ENCODE measurements at places on chromosomes 11 and 22.
A peak's percentile ranks its signal among the peaks of the same experiment; 100 is the strongest.

DNA sequence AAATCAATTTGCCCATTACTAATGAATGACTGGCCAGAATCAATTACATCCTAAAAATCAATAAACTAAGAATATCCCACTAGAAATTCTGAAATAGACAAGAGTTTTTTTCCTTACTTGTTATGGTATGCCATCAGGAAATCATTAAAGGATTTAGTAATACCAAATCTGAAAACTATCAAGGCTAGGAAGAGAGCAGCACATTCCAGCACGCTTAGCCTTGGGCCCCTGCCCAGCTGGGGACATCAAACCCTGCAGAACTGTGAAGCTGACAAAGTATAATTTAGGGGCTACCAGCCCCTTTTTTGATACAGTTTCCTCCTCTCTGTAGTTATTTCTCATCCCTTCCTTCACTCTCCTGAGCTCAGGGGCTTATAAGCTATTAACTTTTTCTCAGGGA, 247.8 kb upstream of the ZC3H12C start:
- DNase-seq = no peak

DNA sequence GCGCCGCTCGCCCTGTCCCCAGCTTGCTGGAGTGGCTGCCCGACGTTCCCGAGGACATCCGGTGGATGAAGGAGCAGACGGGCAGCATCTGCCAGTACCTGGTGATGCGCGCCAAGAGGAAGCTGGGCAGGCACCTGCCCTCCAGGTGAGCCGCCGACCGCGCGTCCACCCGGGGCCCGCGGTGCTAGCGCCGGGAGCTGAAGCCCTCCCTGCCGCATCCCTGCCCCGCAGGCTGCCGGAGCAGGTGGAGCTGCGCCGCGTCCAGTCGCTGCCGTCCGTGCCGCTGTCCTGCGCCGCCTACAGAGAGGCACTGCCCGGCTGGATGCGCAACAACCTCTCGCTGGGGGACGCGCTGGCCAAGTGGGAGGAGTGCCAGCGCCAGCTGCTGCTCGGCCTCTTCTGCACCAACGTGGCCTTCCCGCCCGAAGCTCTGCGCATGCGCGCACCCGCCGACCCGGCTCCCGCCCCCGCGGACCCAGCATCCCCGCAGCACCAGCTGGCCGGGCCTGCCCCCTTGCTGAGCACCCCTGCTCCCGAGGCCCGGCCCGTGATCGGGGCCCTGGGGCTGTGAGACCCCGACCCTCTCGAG, 3.3 kb upstream of the CRACR2B start:
- DNase-seq = no peak

- no peak for DNase-seq
Measured at GRCh38 chr22:44709881-44710392, 7.9 kb downstream of the PRR5 start.

GRCh38 chr22:26122920-26123468, 46.3 kb upstream of the SEZ6L start:
- DNase-seq = no peak

DNA sequence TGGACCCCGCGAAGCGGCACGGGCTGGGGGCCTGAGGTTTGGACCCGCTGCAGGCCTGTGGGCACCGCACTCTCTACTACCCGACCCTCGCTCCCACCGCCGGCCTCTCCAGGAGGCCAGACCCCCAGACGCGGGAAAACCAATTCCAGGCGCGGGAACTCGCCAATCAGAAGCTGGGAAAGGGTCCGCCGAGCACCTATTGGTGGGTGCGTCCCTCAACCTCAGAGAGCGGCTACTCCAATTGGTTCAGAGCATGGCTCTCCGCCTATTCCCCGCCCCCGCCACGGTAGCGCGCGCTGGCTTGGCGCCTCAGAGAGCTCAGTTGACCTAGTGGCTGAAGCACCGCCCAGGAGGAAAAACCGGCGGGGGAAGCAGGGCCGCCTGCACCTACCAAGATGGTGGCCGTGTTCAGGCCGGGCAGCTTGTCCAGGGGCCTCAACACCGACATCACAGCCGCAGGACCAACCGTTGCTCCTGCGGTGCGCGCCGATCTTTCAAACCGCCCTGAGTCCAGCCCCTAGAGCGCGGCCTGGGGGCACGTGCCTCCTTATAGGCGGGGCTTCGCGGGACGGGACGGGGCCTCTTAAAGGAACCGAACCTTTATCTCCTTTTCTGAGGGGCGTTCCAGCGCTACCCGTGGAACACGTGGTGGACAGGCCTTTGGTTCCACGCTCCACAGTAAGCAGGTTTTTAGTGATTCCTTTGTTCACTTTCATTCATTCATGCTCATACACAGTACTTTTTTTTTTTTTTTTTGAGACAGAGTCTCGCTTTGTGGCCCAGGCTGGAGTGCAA, at the start of gene CENPM:
Gene CENPM (minus strand): TSS at position 524 of the 795 bp plus-strand sequence. CDS start 76 bp downstream, at position 448.
- peak; percentile 94 for DNase-seq

GRCh38 chr11:57639321-57640067, 10.2 kb downstream of the YPEL4 start:
- DNase-seq = no peak

GRCh38 chr11:23780231-23780630, 716.6 kb upstream of the LUZP2 start:
- DNase-seq = no peak

GRCh38 chr11:1887451-1888346, 4.0 kb downstream of the PRR33 start:
- DNase-seq = no peak

GRCh38 chr22:31652088-31652487, 9.9 kb downstream of the PISD start:
- no peak for DNase-seq

- DNase-seq = no peak
Measured at GRCh38 chr22:20448630-20449029, 11.0 kb upstream of the SCARF2 start.

GRCh38 chr11:42625757-42626665, 685.8 kb upstream of the API5 start:
- DNase-seq = no peak

DNA sequence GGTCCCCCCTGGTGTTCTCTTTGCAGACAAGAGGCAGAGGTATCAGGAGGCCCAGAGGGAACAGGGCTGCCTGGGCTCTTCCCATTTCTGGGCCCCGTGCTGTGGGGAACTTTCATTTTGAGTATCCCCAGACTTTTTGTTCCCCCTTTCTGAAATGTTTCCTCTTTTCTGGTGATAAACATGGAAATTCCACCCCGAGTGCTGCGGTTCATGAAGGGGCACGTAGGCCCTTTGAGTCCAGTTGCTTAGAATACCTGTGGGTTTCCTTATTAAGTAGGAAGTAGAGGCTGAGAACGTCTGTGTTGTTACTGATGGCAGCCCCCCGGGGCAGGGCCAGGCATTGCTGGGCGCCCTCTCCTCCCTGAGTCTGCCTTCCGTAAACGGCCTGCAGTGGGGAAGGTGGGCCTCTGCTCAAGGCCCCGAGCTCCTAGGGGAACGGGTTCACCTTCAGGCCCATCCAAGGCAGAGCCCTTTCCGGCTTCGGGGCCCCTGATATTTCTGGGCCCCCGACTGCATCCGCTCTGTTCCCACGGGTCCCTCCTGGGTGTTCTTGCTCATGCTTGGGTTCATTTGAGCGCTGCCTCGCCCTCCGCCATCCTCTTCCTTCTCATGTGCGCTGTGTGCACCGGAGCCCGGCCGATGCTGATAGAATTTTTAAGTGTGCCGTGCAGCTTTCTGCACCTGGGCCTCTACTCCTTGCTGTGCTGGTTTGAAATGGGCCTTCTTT, 12.0 kb downstream of the TBC1D22A start:
- DNase-seq = no peak

GRCh38 chr11:118033443-118033842, 43.4 kb upstream of the TMPRSS4 start:
- no peak for DNase-seq

- no peak for DNase-seq
Measured at GRCh38 chr11:2085251-2086066, 53.7 kb downstream of the IGF2 start.

- DNase-seq = no peak
Measured at GRCh38 chr11:117814204-117814765, 10.3 kb downstream of the FXYD2 start.

GRCh38 chr11:123698546-123699127, 42.8 kb downstream of the ZNF202 start:
- DNase-seq = no peak

GRCh38 chr11:111414267-111414931, 35.3 kb upstream of the POU2AF1 start:
- no peak for DNase-seq

DNA sequence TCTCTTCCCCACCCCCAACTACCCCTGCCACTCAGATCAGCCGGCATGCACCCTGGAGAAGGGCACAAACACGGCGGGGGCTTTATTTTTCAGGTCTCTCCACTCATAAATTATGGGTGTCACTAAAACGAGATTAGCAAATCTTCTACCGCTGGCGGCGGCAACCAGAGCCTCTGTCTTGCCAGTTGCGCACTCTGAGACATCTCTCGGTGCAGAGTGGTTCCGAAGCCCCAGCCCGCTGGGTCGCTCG, 125.3 kb upstream of the C11orf58 start:
- no peak for DNase-seq

GRCh38 chr11:77752516-77752915, 68.0 kb downstream of the RSF1 start:
- no peak for DNase-seq

DNA sequence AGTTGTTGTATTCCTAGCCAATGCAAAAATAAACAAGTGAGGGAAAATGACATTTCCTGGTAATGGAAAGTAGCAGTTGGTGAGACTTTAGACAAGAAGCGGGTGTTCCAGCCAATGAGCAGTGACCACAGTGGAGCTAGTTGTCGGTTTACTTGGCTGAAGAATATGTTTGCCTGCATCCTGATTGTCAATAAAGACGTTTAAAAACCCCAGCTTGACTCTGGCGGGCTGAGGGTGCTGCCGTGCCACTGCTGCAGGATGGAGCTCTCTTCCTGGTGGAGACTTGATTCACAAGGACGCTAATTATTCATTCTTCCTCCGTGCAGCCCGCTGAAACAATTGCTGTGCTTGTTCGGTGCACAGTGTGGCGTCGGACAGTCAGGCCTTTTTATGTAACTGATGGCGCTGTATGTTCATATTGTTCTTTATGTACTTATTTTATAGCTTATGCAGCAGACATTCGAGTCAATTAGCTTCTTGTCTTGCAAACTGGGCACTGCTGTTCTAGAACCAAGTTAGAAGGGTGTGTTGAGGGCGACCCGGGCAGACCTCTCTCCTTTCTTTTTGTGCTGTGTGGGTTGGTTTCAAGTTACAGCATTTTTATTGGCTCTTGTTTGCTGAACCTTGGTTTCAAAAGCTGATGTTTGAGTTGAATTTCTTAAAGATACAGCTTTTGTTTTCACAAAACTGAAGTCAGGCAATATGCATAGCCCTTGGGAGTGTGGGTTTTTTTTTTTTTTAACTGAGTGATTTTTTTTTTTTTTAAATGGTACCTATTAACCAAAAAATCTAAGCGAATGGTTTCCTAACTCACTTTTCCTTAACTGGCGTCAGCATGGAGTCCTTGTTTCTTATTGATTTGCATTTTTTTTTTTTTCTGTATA, 153.9 kb downstream of the TEAD1 start:
- peak; percentile 100 for DNase-seq

DNA sequence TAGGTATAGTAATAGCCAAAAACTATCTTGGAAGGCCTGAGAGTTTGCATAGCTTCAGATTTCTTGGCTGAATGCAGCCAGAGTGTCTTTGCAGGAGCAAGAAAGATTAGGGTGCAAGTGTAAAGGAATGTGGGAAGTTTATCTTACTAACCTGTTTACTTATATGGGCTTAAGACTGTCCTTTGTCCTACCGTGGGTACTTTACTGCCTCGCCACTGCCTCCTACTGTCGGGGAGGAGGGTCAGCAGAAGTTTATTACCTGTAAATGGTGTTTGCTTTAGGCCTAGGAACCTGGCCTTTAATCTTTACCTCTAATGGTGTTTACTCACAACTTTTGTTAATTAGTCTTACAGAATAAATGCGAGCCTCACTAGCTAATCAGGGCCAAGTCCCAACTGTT, 633.8 kb downstream of the DLG2 start:
- DNase-seq = no peak

Measured in foreskin melanocyte (primary cell).